ENCODE measurements at places on chromosomes 4 and X. TPM values are rescaled to one million over a fixed set of nuclear protein-coding genes. Genes with fewer than 3 reads are reported as not detected.

The SLC34A2 gene
- 618 TPM for total RNA-seq

DNA sequence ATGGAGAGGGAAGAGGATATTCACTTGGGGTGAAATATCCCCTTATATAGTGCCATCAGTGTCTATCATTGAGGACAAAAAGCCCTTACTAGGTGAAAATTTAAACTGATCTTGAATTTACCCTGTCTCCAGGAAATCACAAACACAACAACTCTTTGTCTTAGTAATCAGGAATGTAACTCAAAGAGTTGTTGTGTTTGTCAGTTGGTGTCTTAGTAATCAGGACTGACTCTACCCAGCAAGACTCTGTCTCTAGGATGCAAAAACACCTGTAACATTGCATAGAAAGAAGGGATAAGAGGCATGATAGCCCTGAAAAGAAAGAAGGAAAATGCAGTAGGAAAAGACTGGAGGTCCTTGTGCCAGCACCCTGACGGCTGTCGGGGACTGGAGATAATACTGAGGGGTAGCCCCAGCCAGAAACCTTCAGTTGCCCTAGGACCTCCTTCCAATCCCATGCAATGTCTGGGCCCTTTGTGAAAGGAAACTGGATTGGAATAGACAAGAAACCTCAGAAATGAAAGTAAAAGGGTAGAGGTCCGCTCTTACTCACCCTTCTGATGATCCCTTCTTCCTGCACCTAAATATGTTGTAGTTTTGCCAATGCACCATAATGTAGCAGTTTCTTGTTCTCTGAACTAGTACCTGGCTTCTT is 45.3 kb downstream of the HMGB2 start:
- H3K36me3 ChIP-seq, result no peaks in the 10 kb centered on the region
- H3K4me3 ChIP-seq, result peak overlapping the region; percentile 9
- no peaks in the 10 kb centered on the region for H3K4me1 ChIP-seq

DNA sequence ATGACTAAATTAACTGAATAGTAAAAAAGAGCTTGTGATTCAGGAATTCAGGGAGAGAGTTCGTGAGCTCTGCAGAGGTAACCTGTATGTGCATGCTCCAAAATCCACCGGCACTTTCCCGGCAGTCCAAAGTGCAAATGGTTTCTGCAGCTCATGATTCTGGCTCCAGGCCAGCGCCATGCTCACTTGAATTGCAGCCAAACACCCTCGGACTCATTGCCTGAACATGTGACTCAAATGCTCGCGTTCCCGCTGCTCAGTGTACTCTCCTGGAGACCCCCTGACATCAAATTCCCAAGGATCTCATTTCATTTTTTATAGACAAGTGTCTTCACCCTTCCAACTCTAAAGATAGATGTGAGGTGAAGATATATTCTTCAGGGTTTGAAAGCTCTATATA is 44.1 kb upstream of the SH3RF1 start:
- H3K27ac ChIP-seq, result no peak overlapping the region
- H3K27me3 ChIP-seq, result no peaks in the 10 kb centered on the region
- peak; percentile 62 for DNase-seq
- no peak overlapping the region for H3K4me3 ChIP-seq
- H3K4me1 ChIP-seq, result peaks cover 20% of the 10 kb centered on the region

DNA sequence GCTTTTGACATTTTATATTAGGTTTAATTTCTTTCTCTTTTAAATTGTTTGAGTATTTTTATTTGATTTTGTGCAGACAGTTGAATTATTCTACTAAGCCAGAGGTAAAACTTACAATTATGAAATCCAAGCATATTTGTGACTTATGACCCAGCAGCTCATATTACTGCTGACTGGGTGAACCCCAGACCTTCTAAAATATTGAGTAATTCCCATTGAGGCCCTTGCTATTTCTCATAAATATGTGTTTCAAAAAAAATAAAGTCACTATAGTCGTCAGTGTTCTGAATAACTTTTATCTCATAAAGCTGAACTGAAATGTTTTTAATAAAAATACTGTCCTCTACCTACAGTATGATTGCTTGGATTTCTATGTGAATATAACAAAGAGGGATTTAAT is 303.1 kb downstream of the IQCM start:
- H3K36me3 ChIP-seq, result no peaks in the 10 kb centered on the region
- no peaks in the 10 kb centered on the region for H3K4me1 ChIP-seq
- no peak overlapping the region for H3K27ac ChIP-seq
- no peak overlapping the region for H3K4me3 ChIP-seq
- no peaks in the 10 kb centered on the region for H3K27me3 ChIP-seq

The PPP1R2C gene
- not detected for total RNA-seq

The NSUN7 gene
- 5.9 TPM for total RNA-seq

DNA sequence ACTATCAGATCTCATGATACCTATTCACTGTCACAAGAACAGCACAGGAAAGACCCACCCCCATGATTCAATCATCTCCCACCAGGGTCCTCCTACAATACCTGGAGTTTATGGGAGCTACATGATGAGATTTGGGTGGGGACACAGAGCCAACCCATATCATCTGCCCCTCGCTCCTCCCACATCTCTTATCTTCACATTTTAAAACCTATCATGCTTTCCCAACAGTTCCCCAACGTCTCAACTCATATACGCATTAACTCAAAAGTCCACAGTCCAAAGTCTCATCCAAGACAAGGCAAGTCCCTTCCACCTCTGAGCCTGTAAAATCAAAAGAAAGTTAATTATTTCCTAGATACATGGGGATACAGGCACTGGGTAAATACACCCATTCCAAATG is 1185.2 kb downstream of the PCDH7 start:
- H3K27me3 ChIP-seq, result no peaks in the 10 kb centered on the region
- DNase-seq, result no peak
- no peaks in the 10 kb centered on the region for H3K4me1 ChIP-seq

DNA sequence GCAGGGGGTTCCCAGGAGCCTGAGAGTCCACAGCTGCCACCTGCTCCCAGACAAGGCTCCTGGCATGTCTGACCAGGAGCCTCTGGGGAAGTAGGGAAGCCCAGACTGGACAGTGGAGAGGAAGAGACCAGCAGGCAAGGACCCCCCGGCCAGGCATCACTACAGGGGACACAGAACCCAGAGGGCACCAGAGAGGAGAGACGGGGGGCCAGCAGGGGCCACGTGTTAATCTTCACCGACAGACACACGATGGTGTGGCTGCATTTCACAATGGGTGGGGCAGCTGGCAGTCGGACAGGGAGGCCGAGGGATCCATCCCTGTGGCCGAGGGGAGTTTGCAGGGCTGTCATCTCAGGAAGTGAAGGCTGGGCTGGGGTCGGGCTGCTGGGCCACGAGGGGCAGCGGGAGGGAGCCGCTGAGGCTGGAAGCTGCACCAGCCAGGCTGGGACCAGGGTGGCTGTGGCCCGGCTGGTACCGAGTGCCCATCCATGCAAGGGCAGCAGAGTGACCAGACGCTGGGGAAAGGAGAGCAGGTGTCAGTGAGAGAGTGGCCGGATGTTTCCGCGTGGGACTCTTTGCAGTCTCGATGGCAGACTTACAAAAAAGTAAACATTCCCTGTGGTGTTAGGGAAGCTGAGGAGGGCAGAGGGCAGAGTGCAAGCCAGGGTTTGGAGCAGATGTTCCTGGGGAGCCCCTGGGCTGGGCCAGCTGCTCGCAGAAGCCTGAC is 4.7 kb downstream of the PDE6B start:
- no peaks in the 10 kb centered on the region for H3K27me3 ChIP-seq
- no peak overlapping the region for H3K27ac ChIP-seq
- H3K36me3 ChIP-seq, result no peaks in the 10 kb centered on the region
- H3K4me3 ChIP-seq, result no peak overlapping the region
- no peaks in the 10 kb centered on the region for H3K4me1 ChIP-seq

DNA sequence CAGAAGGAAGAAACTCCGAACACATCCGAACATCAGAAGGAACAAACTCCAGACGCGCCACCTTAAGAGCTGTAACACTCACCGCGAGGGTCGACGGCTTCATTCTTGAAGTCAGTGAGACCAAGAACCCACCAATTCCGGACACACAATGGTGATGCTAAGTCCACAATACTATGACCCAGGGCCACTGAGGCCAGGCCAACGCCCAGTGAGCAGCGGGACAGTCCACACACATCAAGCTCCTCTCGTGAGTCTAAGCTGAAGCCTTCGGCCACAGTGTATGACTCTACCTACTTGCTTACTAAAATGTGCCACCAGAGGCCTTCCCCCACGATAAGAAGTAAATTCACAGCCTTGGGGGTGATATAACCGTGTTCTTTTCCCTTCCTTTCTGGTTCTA is 10.2 kb upstream of the CDKN2AIP start:
- H3K27ac ChIP-seq, result no peak overlapping the region
- no peak for DNase-seq
- no peak overlapping the region for H3K4me3 ChIP-seq
- H3K4me1 ChIP-seq, result peaks cover 3% of the 10 kb centered on the region

The MYOZ2 gene
- not detected for total RNA-seq

DNA sequence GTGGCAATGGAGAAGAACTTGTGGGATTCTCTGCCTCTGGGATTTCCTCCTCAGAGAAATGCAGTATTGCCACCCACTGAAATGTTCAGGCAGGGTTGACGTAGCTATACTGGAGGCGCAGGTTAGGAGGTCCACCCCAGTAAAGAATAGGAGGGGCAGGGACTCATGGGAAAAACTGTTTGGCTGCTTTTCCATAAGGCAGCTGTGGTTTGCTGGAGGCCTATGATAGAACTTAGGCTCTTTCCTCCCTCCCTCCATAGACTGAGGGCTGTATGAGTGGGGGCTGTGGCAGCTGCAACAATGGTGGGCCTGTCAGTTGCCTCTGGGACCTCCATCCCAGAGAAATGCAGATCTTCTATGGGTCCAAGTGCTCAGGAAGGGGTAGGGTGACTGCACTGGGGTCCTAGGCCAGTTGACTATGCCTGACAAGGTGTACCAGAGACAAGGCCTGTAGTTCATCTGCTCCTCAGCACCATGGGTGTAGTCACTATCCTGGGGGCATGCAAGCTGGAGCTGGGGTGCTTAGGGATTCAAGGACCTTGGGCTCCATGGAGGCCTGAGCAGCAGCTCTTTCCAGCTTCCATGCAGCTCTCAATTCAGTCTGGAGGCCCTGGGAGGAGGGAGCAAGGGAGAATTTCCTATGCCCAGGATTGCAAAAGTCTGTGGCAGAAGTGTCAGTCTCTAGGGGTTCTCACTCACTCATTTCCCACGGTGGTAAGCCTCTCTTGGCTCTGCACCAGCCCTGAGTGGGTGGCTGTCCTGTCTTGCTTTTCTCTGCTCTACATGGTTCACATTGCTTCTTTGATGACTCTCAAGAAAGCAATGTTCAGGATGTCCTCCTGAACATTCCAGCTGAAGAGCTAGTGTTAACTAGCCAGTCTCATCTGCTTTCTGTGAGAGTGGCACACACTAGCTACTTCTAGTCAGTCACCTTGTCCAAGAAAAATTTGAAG is 353.0 kb downstream of the IDS start:
- H3K36me3 ChIP-seq, result no peaks in the 10 kb centered on the region
- no peak for DNase-seq
- no peak overlapping the region for H3K27ac ChIP-seq

The DGKQ gene
- 19.2 TPM for total RNA-seq

DNA sequence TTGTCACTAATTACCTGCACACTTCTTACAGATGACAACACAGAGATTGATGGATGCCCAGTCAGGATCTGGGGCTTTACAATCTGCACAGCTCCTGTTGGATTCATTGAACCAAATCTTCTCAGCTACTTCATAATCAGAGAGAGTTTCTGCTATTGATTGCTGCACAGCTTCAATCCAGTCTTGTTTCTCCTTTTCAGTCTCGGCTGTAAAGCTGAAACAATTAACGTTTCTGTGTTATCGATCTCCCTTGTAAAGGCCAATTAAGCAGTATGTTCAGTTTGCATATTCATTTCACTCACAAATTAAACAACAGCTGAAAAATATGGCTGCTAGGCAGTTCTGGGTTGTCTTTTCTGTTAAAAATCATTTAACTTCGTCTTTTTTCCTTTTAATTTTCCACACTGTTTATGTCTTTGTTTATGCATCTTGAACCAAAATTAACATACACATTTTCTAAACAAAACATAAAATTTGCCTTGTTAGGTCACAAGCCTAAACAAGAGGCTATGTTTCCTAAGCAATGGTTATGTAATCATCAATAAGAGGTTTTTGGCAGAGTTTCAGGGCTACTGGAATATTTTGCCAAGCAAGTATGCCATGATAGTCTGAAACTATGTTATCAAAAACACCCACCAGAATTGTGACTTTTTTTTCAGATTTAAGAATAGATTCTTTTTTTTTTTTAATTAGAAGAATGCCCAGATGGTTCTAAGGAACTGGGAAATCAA is 79.2 kb downstream of the ARAP2 start:
- H3K4me1 ChIP-seq, result no peaks in the 10 kb centered on the region
- DNase-seq, result no peak
- peaks cover 31% of the 10 kb centered on the region for H3K36me3 ChIP-seq
- H3K27ac ChIP-seq, result no peak overlapping the region
- no peaks in the 10 kb centered on the region for H3K27me3 ChIP-seq

The CXCL8 gene
- total RNA-seq, result 4.2 TPM

GRCh38 chr4:41334182-41334581 is 77.5 kb downstream of the UCHL1 start:
- no peaks in the 10 kb centered on the region for H3K36me3 ChIP-seq
- DNase-seq, result no peak
- no peak overlapping the region for H3K27ac ChIP-seq
- H3K4me3 ChIP-seq, result no peak overlapping the region

The NSD2 gene
- total RNA-seq, result 50.4 TPM

DNA sequence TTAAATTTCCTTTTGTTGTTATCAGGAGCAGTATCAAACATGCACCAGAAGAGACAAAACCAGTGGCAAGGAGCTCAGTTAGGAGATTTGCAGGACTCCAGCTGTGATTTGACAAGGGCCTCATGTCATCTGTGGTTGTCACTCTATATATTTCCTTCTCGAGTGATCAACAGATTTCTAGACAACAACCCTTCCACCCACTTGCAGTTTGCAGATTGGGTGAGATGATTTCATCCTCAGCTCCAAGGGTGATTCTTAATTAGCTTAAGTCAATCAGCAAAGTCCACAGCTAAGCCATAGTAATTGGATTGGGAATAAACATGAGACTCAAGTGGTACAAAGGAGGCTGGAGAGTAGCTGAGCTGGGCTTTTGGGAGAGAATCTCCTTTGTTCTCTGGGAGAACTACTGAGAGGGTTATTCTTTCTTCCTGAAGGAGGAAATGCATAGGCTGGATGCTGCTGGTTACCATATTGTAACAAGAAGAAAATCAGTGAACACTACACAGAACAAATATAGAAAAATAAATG is 192.8 kb downstream of the PPARGC1A start:
- no peak overlapping the region for H3K4me3 ChIP-seq
- no peak overlapping the region for H3K27ac ChIP-seq
- H3K36me3 ChIP-seq, result no peaks in the 10 kb centered on the region
- no peak for DNase-seq

GRCh38 chrX:150155436-150156035 is 207.6 kb upstream of the MAMLD1 start:
- H3K36me3 ChIP-seq, result no peaks in the 10 kb centered on the region
- H3K27ac ChIP-seq, result no peak overlapping the region
- no peak overlapping the region for H3K4me3 ChIP-seq
- no peaks in the 10 kb centered on the region for H3K4me1 ChIP-seq
- DNase-seq, result no peak

The ZCCHC12 gene
- total RNA-seq, result 3.6 TPM

The TRAM1L1 gene
- 2.1 TPM for total RNA-seq

Measured in upper lobe of left lung (tissue), 6 donors.